Activated T-cell treated with anti-CD3 and anti-CD28 coated beads for 1 hour (primary cell): ENCODE measurements at places on chromosomes 2 and 18.

- DNase-seq = no peak
Observed at GRCh38 chr2:131014141-131014540, 79.1 kb downstream of the FAM168B start.

DNA sequence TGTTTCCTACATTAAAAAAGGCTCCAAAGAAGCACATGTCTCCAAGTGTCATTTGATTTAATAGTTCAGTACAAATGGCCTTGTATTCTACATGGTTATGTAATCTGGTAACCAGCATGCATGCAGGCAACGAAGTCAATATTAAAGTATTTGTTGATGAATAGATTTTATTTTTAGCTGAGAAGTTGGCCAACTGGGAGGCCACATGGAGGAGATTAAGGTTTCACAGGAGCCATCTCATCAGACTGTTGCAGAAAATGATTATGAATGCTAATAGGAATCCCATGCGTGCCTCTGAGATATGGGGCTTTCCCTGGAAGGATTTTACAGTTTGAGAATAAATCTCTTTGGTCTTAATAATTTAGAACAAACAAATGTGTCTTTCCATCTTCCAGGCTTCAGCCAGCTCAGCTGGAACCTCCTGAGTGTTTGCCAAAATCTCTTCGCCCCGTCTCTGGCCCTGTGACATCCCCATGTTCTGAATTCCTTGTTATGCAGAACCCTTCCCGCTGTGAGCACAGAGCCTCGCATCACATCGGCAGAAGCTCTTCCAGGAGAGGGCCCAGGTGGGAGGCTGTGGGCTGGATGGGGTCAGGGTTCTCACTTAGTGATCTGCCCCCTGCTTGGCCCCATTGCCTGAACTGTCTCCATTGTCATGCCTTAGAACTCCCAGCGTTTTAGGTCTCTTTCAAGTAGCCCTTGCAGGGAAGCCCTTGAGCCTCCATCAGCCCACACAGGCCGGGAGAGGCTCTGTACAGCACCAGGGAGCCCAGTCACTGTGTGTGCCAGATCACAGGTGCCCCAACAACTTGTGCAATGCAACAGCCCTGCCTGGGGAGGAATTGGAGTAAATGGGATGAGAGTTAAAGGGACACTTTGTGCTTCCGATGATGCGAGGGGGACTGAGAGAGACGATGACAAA is 190.5 kb upstream of the TWIST2 start:
- no peak for DNase-seq

- no peak for DNase-seq
Observed at GRCh38 chr2:169928463-169928864, 101.2 kb downstream of the UBR3 start.

DNA sequence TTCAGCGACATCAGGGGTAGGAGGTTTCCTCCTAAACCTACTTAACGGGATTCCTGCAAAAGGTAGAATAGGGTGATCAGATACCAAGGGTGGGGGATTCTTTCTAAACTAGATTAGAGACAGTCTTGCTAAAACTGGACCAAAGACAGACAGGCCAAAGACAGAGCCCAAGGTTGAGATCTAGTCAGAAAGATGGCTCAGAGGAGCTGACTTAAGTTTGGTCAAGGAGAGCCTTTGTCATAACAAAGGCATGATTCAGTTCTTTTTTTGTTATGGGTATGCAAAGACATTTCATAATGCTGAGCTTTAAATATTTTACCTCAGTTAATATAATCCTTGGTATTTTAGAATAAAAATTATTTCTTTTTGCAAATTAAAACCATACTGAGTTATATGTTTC is 17.8 kb upstream of the GPR75 start:
- DNase-seq = no peak

GRCh38 chr2:43743706-43744105 is 30.1 kb upstream of the DYNC2LI1 start:
- DNase-seq = no peak

DNA sequence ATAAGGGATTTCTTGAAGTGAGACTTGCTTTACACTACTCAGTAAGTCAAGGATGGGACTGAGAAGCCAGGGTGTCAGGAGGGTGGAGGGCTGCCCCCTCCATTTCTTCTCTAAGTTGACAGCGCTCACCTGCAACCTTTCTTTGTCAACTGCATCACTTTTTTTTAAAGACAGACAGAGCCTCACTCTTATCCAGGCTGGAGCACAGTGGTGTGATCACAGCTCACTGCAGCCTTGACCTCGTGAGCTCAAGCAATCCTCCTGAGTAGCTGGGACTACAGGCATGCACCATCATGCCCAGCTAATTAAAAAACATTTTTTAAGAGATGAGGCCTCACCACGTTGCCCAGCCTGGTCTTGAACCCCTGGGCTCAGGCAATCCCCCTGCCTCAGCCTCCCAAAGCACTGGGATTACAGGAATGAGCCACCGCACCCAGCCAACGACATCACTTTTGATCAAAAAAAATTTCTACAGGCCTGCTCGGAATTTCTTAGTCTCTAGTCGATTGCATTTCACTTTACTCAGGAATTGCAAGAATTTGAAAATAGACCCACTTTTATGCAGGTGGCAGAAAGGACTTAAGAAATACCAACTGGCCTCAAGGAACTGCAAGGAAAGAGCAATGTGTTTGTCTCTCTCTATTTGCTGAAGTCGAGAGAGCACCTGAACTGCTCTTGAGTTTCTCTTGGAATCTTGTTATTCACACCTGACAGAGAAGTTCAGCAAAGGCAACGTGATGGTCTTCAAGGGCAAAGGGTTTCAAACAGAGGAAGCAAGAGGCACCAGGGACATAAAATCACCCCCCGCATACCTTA is 101.4 kb downstream of the MYOM1 start:
- no peak for DNase-seq

DNA sequence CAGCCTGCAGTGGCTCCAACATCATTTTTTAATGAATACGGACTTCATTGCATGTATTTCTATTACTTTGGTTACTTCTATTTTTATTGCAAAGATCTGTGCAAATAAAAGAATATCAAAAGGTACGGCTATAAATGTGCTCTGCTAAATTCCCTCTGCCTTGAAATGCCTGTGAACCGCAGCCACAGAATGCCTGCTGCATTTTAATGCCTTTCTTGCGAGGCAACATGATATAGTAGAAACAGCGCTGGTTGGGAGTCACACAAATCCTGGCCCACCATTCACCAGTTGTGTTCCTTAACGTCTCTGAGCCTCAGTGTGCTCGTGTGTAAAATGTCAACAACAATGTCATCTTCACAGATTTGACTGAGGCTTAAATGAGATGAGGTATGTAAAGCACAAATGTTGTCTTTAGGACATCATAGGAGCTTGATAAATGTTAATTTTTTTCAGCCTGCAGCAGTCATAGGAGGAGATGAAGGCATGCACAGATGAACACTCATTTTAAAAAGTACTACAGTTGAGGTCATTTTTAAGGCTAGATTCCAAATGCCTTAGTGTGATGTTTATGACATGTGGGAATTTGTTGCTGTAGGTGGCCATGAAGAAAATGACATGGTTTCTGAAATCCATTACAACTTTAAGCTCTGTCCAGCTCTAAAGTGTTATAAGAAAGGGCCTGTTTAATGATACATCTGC is 187.6 kb upstream of the NRP2 start:
- DNase-seq = no peak

DNA sequence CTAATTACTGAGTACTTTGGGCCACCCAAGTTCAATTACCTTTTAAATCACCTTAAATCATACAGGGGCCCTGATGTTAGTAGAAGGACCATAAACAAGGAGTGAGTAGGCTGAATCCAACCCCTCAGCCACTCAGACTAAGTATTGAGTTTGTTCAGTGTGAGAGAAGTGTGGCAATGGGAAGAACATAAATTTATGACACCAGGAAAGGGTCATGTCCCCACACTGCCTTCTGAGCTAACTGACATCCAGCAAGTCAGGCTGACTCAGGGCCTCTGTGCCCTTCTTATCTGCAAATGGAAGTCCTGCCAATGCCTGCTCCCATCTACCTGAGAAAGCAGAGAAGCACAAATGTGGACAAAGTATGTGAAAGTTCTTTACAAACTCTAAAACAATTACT is 12.9 kb downstream of the PLEKHM3 start:
- no peak for DNase-seq

DNA sequence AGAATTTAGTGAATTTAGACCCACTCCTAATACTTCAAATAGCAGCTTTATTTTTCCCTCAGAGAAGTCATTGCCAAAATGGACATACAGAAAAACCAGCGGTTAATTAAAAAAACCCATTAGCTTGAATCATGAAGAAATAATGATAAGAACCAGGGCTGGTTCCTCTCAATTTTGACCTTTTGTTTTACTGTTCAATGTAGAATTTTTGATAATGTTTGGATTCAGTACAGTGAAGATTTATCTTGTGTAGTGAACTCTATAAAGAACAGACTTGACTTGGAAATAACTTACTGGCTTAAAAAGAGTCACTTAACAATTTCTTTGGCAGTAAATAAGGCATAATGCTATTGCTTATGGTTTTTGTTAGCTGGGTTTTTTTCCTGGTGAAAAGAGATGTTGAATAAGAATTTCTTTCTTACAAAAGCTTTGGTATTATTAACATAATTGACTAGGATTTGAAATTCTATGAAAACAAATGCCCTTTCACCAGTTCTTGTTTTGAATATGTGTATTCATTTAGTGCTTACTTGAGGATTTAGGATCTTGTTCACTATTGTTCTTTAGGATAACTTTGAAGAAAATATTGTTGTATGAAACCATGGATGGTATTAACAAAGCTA is 73.4 kb upstream of the ITPRID2 start:
- DNase-seq = no peak

- DNase-seq = no peak
Observed at GRCh38 chr2:108884619-108885018, 98.0 kb downstream of the CCDC138 start.

DNA sequence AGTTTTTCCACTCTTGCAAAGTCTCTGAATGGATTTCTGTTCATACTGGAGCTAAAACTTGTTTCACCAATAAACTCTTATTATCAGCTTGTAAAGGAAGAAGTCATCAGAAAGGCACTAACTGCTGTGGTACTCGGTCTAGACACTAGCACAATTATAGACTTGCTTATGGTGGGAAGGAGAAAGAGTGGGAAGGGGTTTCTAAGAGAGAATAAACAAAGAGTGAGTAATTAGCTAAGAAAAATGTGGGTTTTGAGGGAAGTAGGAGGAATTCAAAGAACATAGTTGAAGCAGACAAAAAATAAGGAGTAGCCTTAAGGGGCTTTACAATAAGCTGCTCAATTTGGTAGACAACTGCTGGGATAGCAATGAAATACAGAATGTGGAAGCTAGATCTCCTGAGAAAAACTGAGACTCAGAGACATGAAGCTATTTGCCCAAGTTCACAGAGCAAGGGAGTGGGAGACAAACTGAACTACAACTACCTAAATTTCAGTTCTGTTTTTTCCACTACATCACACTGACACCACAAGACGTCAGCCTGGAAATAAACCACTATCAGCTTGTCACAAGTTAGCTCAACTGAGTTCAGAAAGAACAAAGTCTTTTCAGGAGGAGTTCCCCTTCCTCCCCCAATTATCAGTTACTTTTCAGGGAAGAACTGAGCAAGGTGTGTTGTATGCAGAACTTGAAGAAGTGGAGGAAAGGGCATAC is 59.7 kb downstream of the MAP4K3 start:
- no peak for DNase-seq

- DNase-seq = no peak
Observed at GRCh38 chr2:65500310-65501040, 68.1 kb upstream of the SPRED2 start.

- DNase-seq = no peak
Observed at GRCh38 chr2:152693033-152693432, 24.2 kb downstream of the PRPF40A start.

DNA sequence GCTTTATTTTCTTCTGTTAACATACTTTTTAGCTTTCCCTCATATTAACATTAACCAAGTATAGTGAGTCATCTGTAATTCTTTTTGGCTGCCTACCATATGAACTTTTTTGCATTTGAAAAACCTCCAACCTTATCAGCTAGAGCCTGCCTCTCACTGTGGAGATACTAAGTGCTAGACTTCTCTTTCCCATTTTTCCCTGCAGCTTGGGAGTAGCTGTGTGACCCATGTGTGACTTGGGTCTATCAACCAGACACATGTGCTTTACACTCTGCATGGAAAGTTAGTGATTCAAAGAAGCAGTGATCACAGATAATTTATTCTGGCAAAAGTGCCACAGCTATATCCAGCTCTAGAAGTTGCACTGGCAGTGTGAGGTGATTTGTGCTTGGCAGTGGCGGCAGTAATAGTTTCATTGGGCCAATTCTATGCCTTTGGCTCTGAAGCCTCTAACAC is 36.3 kb downstream of the PREPL start:
- no peak for DNase-seq

GRCh38 chr2:5520463-5520972 is 171.7 kb upstream of the SOX11 start:
- DNase-seq = no peak

- DNase-seq = no peak
Observed at GRCh38 chr2:232479341-232480200, 8.1 kb downstream of the ECEL1 start.

DNA sequence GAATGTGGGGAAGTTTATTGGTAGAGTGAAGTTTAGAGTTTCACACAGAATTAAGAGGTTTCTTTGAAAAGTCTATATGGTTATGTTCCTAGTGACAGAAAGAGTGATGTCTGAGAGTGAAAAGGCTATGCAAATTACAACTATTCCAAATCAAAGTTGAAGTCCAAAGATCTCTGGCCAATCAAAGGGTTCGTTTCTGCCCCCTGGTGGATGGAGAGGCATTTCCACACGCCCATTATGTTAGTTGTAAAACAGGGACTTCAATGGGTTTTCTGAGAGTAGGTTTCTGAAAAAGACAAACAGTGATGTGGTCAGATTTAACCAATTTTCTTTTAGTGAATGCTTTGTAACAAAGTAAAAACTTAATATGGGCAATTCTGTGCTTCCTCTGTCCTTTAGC is 441.5 kb upstream of the POU3F3 start:
- DNase-seq = no peak

DNA sequence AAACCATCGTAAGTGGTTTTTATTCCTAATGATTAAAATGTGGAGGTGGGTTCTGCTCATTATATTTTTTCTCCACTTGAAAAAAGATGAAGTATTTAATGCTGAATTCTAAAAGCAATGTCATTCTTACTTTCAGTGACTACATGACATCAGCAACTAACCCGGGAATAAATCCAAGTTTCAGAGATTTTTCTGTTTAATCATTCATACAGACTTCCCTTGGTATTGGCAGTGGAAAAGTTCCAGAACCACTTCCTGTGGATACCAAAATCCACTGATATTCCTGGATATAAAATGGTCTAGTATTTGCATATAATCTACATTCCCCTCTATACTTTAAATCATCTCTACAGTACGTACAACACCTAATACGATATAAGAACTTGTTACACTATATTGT is 128.6 kb downstream of the ZNF532 start:
- DNase-seq = no peak

GRCh38 chr2:120314690-120315366 is 31.1 kb upstream of the INHBB start:
- no peak for DNase-seq

- DNase-seq = no peak
Observed at GRCh38 chr2:140804700-140805260, 1326.0 kb downstream of the LRP1B start.

- DNase-seq = no peak
Observed at GRCh38 chr2:122277956-122278355, 522.5 kb downstream of the TSN start.
